Activated CD8-positive, alpha-beta T cell treated with anti-CD3 and anti-CD28 coated beads, Interleukin-2, amount 10 ng/mL, durations not matched to agents 7 days and 5 days (primary cell): ENCODE measurements at places on chromosomes 2 and 18. TPM values are rescaled to one million over a fixed set of nuclear protein-coding genes. Genes with fewer than 3 reads are reported as not detected.

DNA sequence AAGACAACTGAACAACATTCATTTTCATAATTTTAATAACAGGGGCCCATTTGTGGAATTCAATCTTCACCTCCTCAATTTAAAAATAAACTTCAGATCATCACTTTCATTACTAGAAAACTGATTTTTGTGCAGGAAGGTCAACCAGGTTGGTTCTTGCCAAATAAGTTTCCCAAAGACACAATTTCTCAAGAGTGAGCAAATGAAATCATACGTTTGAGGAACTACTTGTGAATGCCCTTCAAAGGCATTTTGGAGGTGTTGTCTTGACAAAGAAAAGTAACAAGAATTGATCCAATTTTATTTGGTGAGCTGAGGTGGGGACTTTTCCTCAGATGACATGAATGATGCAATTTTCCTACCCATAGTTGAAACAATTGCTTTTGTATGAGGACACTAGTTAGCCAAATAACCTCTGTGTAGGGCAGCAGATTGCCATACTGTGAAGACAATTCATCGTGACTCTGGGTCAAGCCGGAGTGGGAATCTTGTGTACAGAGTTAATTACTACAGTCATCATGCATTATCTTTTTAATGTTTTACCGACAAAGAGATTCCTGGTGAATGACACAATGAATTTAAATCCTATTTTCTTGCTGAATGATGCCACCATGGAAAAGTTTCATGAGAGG is 121.8 kb downstream of the TGFA start:
- DNase-seq, result no peak

- no peak for DNase-seq
These were observed 277.2 kb upstream of the HS6ST1 start for GRCh38 chr2:128595763-128596395.

DNA sequence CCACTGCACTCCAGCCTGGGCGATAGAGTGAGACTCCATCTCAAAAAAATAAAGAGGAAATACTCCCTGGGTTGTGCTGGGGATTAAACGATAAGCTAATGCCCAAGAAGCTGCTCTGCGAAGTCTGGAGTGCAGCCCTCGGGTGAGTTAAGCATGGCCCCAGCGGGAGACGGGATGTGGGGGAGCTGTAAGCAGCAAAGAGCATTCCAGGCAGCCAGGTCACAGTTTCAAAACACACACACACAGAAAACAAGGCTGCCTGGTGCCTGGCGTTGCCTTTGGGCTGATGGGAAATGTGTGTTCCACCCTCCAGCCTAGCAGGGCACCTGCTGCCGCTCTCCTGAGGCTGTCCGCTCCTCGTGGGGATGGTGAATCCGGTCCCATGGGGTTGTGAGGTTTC is 24.1 kb downstream of the ODC1 start:
- no peak for DNase-seq

GRCh38 chr18:13241083-13241892 is 22.7 kb downstream of the LDLRAD4 start:
- DNase-seq, result no peak

GRCh38 chr2:163123526-163123925 is 285.0 kb upstream of the KCNH7 start:
- no peak for DNase-seq

- DNase-seq, result no peak
These were observed 8.5 kb downstream of the FMNL2 start for GRCh38 chr2:152343426-152343825.

DNA sequence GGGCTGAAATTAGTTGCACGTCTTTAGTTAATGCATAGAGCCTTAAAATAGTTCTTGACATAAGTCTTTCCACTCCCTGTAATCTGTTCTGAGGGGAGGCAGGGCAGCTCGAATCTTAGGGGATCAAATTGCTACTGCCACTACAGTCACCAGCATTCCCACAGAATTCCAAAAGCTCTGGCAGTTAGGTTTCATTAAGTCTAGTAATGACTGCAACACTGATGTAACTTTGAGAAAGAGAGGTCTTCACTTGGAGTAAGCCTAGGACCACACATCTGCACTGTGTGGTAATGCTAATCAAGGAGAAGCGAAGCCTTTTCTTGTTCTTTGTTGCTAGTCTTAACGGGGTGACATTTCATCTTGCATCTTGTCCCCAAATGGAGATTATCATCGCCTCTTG is 19.3 kb upstream of the NCK2 start:
- no peak for DNase-seq

DNA sequence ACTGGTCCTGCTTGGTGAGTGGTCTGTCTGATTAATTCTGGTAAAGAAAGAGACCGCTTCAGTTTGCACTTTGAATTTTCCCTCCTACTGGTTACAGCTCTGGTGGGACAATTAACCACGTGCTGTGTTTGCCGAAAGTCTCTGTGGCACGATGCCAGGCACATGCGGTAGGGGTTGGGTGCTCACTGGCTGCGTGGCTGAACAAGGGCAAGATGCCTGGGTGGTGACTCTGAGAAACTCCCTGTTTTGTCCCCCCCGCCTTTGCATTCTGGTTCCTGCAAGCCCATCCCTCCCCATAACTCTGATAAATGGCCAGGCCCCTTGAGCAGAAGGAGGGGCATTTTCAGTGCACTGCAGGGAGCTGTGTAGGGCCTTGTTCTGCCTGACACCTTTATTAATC is 206.1 kb downstream of the TFCP2L1 start:
- DNase-seq, result no peak

- DNase-seq, result no peak
These were observed 69.5 kb downstream of the FAM168B start for GRCh38 chr2:131023758-131024157.

- DNase-seq, result no peak
These were observed 66.3 kb downstream of the SCN2A start for GRCh38 chr2:165305391-165306096.

DNA sequence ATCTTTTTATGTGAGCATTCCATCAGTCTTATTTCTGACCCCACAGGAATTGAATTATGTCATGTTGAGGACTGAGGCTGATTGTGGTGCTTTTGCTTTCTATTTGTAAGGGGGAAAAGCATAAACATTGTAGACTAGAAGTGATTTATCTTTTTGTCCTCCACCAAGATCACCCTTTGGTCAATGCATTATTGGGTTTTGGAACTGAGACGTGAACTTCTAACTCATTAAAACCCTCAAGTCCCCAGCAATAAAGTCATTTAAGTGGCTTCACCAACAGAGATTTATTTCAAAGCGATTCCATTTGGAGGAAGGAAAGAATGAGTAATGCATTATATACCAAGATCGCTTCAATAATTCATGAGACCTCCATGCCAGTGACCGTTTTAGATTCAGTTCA is 75.5 kb upstream of the TXNDC2 start:
- DNase-seq, result no peak

DNA sequence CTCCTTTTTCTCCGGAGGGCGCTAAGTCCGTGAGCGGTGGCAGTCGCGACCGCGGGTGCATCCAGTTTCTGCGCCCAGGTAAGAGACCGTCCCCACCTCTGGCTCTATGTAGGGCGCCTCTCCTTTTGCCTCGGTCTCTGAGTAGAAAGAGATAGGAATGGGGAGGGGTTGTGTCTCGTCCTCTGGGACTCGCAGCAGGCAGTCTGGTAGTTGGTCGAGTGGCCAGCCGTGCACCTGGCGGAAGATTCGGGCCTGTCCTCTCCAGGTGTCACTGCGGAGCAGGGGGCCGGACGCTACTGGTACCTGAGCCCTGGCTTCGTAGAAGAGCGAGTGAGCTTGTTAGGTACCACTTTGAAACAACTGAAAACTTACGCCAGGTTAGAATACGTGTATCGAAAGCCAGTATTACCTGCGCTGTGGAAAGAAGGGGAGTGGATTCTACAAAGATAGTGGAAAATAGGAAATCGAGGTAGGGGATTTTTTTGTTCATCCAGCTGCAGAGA is 403 bp downstream of the MAP2 start:
- DNase-seq, result no peak

DNA sequence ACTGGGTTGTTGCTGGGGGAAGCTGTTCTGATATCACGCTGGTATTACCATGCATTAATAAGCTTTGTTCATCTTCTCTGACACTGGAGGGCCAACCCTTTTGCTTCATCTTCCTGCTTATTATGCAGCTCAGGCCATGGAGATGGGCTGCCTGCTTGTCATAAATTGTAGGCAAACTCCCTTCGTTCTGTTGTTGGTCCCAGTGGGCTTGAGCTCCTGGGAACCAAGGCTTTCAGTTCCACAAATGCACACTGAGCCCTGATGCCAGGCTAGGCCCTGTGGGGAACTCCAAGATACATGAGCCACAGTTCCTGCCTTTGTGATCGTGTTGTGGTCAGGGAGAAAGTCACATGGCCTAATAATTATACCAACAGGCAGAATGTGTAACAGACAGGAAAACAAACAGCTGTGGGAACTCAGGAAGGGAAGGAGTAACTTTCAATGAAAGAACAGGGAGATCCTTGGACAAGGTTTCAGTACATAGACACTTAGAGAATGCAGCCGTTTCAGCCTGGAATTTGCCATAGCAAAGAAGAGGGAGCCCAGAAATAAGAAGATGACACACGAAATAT is 49.0 kb upstream of the BCL2L11 start:
- DNase-seq, result no peak

DNA sequence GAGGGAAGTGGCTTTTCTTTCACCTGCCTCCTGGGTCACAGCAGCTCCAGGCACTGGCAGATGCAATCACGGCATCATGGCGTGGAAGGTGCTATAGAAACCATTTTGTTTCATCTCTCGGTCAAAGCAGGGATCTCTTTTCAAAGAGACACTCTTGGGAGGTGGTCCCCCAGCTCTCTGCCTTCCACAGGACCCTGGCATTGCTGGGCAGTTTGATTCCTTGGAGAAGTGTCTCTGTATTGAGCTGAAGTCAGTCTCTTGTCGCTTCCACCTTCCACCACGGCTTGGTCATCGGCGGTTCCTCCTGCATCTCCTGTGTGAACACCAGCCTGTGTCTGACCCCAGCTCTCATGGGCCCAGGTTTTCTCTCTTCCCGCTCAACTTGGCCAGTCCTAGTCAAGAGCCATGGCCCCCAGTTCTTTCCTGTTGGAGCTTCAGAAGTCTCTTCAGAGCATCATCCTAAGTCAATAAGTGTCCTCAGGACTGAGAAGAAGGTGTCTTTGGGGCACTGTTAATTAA is 42.3 kb upstream of the HDAC4 start:
- DNase-seq, result no peak

DNA sequence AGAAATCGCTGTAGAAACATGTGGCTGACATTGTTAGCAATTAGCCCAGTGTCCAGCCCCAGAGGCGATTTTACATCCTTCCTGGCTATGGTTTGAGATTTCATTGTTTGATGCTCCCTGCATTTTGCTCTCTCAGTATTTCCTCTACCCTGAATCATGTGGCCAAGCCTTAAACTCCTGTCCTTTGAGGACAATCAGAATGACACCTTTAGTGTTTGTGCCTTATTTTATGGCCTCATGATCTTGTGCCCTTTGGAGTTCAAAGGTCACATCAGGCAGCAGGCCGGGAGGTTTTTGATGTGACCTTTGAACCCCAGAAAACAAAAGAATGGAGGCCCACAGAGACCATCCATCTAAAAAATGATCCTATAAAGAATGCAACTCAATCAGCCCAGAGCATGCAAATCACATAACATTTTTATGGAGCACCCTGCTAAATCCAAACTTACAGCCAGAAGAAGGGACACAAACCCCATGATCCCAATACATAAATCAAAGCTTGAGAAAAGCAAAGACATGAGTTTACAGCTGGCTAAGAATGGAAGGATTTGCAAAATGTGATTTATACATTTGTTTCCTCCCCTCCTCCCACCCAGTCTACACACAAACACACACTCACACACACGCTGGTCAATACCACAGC is 52.5 kb downstream of the FECH start:
- no peak for DNase-seq

DNA sequence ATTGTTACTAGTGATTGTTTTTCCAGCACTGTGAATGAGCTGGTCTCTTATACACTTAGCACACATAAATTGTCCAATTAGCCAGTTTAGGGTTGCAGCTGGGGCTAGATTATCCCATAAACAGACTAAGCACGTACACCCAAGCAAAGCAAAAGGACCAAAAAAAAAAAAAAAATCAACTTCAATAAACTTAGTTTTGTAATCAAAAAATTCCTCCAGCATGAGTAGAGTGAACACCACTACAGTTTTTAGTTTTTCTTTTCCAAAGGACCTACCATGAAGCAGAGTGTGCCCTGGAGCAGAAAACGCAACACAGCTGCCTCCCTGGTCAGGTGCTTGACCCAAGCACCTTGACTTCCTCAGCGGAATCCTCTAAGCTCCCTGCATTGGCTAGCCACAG is 249.4 kb upstream of the SLC14A2 start:
- no peak for DNase-seq

DNA sequence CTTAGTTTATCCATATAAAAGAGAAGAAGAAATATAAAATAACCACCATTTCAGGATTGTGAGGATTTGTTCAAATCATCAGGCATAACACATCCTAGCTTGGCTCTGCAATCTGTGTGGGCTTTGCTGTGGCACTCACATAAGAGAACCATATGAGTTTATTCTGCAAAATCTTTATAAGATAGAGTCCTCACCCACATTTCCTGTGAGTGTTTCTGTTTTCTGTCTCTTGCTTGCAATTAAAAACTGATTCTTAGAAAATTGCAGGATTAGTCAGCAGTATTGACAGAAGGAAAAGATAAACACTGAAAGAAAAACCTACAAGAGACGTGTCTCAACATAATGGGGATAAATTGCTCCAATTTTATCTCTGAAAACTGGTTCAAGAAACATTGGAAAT is 258.5 kb downstream of the RND3 start:
- DNase-seq, result no peak

- no peak for DNase-seq
These were observed 758.4 kb upstream of the TMEFF2 start for GRCh38 chr2:192953116-192953515.

GRCh38 chr2:236743921-236744280 is 174.3 kb downstream of the ACKR3 start:
- DNase-seq, result no peak

- DNase-seq, result no peak
These were observed 38.9 kb downstream of the INO80C start for GRCh38 chr18:35458677-35459441.

Gene PPM1B
- 50.3 TPM for total RNA-seq

Gene ADCYAP1
- total RNA-seq, result not detected

Gene TRIM43
- not detected for total RNA-seq

Gene HS6ST1
- total RNA-seq, result 7.1 TPM

Gene OSBPL6
- 0.24 TPM for total RNA-seq

Gene KIF3C
- 11.3 TPM for total RNA-seq

Gene LYG1
- 1.6 TPM for total RNA-seq

Gene STON1
- total RNA-seq, result 1.9 TPM

Gene SERPINB4
- not detected for total RNA-seq

Gene SFT2D3
- 4.8 TPM for total RNA-seq

Gene C2orf66
- 0.13 TPM for total RNA-seq

Gene C2orf72
- total RNA-seq, result 0.34 TPM

Gene SLC9A4
- total RNA-seq, result 0.08 TPM
